ENCODE measurements at places on chromosomes 13 and 19.
A peak's percentile ranks its signal among the peaks of the same experiment; 100 is the strongest.

DNA sequence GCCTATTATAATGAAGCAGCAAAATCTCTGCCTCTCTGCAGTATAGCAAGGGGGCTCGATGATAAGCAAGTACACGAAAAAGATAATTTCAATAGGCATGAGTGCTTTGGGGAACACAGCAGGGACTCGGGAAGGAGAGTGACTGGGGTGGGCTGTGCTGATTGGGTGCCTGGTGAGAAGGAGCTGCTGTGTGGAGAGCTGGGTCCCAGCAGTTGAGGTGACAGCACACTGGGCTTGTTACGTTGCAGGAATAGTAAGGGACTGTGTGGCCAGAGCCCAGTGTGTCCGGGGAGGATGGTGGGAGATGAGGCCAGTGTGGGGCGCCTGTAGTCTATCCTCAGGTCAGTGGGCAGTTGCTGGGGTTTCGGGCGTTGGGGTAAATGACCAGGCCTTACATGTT, 17.4 kb downstream of the WDR62 start:
- DNase-seq: no peak

- DNase-seq: no peak
Measured at GRCh38 chr19:280541-281009, 10.6 kb downstream of the PLPP2 start.

GRCh38 chr19:11596156-11596555, 1.1 kb upstream of the ZNF627 start:
- no peak for DNase-seq

DNA sequence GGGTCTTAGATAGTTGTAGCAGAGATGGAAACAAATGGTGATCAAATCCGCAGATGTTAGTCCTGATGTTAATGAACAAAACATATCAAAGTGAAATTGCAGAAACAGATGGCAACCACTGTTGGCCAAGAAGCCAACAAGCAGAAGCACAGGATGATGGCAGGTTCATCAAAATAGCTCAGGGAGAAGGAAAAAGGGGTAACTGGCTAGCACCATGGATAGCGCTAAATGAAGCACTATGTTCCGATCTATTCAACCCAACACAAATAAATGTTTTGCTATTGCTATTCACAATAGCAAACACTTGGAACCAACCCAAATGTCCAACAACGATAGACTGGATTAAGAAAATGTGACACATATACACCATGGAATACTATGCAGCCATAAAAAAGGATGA, 413.7 kb downstream of the FGF14 start:
- DNase-seq: no peak

DNA sequence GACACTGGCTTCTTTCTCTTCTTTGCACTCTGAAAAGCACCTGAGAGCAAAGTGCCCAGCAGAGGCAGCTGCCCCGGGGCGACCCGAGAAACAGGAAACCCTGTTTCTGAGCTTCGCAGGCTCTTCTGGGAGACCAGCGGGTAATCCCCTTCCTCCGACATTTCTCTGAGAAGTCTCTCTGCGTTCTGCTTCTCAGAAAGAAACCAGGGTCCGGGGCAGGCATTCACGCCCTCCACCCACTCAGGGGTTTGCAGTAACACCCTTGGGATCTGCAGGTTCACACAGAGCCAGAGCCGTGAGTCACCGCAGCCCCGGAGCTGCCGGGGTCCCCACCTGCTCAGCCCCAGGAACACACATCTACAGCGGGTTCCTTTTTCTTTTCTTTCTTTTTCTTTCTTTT, 86.0 kb downstream of the GADD45B start:
- DNase-seq: no peak

- DNase-seq: no peak
Measured at GRCh38 chr13:73948848-73949529, 185.2 kb downstream of the KLF12 start.

- DNase-seq: no peak
Measured at GRCh38 chr19:42093926-42094325, 18.0 kb downstream of the ZNF574 start.

- no peak for DNase-seq
Measured at GRCh38 chr19:34734537-34735103, 577 bp downstream of the ZNF181 start.

DNA sequence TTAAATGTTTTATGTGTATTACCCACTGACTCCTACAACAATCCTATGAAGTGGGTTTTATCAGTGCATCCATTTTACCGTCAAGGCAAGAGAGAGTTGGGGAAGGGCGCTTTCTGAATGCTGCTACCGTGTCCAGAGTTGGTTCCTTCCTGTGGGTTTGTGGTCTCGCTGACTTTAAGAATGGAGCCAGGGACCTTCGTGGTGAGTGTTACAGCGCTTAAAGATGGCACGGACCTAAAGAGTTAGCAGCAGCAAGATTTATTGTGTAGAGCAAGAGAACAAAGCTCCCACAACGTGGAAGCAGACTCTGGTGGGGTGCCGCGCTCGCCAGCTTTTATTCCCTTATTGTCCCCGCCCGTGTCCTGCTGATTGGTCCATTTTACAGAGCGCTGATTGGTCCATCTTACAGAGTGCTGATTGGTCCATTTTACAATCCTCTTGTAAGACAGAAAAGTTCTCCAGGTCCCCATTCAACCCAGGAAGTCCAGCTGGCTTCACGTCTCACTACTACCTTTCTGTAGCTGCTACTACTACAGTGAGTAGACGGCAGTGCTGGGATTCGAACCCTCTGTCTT, 6.1 kb downstream of the OSCAR start:
- no peak for DNase-seq

DNA sequence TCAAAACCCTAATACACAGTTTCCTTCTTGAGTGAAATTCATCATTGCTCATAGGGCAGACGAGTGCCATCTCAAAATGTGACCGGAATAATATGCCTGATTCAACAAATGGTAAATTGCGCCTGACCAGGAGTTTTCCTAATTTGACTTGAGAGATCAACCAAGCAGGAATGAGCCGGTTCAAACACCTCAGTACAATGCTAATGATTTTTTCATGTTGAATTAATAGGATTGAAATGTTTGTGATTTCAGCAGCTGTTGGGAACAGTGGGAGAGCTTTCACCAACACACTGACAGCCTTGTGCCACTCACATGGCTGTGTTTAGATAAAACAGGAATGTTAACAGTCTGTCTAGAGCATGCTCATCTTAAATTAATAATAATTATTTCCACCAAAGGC, 484.8 kb downstream of the PCDH9 start:
- DNase-seq: no peak

GRCh38 chr19:41351339-41352245, 2.1 kb downstream of the TGFB1 start:
- DNase-seq: peak; percentile 46

- no peak for DNase-seq
Measured at GRCh38 chr19:28500982-28501630, 711.8 kb downstream of the UQCRFS1 start.

GRCh38 chr13:36758345-36758744, 60.7 kb upstream of the RFXAP start:
- peak; percentile 78 for DNase-seq

DNA sequence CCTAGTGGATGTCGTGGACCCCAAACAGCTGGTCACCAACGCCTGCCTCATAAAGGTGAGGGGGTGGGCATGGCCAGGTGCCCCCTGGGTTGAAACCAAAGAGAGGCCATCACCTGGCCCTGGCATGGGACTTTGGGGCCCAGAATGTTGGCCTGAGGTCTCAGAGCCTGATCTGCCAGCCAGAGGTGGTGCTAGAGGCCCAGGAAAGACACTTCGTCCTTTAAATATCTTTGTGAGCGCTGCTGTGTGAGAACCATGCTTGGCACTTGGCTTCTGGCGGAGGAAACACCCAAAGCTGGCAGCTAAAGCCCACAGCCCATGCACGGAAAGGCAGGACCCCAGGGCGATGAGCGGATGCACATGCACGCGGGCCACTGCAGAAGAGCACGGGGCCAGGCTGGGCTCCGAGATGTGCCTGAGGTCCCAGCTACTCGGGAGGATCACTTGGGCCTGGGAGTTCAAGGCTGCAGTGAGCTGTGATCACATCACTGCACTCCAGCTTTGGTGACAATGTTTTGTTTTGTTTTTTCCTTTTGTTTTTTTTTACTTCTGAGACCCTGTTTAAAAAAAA, 4.3 kb upstream of the ADM5 start:
- no peak for DNase-seq

DNA sequence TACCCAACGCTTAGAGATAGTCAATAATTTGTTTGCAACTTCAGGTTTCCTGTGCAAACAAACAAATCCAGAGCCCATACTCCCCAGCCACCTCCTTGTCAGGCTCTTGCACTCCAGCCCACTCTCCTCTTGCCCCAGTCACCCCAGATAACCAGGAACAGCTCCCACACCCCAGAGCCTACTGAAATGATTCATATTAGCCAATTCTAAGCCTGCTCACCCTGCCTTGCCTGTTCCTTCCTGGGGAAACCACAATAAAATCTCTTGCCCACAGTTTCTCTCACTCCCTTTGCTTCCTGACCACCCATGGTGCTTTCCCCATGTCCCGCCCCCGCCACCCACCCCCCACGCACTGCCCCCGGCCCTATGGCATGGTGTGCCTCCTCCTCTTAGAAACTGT, 3.8 kb upstream of the ACTL9 start:
- DNase-seq: no peak

GRCh38 chr19:34067861-34068271, 104.4 kb upstream of the LSM14A start:
- DNase-seq: no peak

GRCh38 chr13:44842158-44842557, 147.1 kb downstream of the NUFIP1 start:
- no peak for DNase-seq

- DNase-seq: no peak
Measured at GRCh38 chr19:14003251-14004055, 2.7 kb downstream of the RFX1 start.

Data from BE2C (cell line).